Heart right ventricle (tissue), 16 donors: ENCODE measurements at places on chromosomes 3 and 15.

GRCh38 chr3:156898296-156898880 is 72.2 kb downstream of the LEKR1 start:
- no peak for DNase-seq

- DNase-seq = no peak
These were observed 620.8 kb upstream of the MDFIC2 start for GRCh38 chr3:70933105-70933810.

- no peak for DNase-seq
These were observed 44.5 kb downstream of the ATP6V1A start for GRCh38 chr3:113791381-113791780.

- DNase-seq = no peak
These were observed 14.4 kb downstream of the CCDC32 start for GRCh38 chr15:40550341-40551037.

- no peak for DNase-seq
These were observed 152.7 kb downstream of the SUCNR1 start for GRCh38 chr3:152026033-152026556.

DNA sequence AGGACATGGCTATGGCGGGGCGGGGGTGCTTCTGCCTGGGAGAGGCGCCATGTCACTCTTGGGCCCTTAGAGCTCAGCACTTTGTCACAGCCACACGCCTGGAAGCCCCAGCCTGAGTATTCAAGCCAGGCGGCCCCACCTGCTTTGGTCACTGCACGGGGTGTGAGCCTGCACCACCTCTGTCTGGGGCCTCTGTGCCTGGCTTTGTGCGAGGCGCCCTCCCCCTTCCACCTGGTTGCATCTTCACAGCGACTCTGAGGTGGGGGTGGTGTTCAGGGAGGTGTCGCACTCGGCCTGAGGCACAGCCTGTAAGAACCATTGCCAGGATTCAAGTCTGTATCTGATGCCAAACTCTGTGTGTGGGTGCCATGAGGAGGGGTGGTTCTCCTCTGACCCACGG is 24.1 kb downstream of the ACAD9 start:
- DNase-seq = no peak

DNA sequence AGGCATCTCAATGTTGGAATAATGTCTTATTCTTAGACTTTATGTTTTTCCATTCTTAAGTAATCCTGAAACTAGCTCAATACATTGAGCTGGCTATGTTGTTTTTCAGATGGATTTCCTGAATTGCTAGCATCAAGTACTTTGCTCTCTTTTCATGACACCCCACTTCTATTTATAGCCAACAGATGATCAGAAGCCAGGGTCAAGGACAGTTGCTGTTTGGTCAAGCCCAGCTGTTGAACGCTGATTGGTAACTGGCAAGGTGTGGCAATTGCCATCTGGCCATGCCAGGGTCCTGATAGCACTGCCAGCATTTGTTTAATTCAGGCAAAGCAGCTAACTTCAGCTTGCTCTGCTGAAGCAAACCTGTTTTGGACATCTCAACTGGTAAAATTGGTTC is 46.2 kb upstream of the PLCL2 start:
- no peak for DNase-seq

DNA sequence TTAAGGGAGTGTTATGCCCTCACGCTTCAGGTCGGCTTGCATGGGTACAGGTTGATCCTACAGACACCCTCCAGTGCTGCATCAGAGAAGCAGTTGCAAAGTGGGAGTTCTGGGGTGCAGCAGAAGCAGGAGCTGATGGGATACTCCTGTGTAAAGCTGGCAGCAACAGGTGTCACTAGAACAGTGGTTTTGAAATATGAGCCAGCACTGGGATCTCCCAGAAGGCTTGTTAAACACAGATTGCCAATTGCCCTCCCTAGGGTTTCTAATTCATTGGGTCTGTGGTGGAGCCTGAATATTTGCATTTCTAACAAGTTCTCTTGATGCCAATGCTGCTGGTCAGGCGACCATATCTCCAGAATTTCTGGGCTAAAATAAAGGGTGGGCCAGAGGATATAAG is 350.4 kb downstream of the CLSTN2 start:
- DNase-seq = no peak

DNA sequence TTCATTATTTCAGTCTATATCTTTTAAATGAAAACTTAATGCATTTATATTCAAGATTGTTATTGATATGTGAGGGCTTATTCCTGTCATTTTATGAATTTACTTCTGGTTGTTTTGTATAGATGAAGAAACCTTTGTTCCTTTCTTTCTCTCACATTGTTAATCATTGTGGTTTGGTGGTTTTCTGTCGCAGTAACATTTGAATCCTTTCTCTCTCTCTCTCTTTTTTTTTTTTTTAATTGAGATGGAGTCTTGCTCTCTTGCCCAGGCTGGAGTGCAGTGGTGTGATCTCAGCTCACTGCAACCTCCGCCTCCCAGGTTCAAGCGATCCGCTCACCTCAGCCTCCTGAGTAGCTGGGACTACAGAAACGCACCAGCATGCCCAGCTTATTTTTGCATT is 22.1 kb downstream of the AGBL1 start:
- no peak for DNase-seq

DNA sequence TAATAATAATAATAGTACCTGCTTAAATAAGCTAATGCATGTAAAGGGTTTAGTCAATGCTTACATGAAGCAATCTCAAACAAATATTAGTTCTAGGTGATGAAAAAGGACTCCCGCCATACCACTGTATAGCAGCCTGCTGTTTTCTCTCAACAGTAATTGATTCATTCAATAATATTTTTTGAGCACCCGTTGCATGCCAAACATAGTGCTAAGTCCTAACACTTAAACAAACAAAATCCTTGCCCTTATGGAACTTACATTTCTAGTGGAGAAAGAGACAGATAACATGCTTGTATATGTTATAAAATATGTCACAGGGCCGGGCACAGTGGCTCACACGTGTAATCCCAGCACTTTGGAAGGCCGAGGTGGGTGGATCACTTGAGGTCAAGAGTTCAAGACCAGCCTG is 61.2 kb upstream of the FLNB start:
- DNase-seq = no peak

GRCh38 chr3:178086144-178086825 is 450.0 kb upstream of the KCNMB2 start:
- no peak for DNase-seq

DNA sequence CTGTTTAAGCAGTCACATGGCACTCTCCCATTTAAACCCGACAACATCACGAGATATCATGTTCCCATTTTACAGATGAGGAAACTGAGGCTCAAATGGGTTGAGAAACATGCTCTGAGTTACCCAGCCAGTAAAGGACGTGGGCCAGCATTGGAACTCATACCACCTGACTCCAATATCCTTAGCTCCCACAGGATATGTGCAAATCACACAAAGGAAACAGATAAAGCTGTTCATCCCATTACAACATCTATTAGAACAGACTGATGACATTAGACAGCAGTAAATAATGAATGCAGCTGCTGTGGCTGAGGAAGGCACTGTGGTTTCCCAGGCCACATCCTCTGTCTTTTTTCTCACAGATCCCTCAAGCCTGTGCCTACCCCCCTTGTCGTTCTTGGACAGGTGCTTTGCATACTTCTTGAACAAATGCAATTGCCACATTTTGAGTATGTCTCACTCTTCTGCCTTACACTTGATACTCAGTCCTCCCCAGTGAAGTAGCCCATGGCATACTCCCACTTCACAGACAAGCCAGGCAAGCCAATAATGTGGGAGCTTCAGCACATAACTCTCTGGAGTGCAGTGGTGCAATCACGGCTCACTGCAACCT is 17.7 kb downstream of the FRMD4B start:
- no peak for DNase-seq

- no peak for DNase-seq
These were observed 519.2 kb downstream of the NAALADL2 start for GRCh38 chr3:175378348-175378747.

DNA sequence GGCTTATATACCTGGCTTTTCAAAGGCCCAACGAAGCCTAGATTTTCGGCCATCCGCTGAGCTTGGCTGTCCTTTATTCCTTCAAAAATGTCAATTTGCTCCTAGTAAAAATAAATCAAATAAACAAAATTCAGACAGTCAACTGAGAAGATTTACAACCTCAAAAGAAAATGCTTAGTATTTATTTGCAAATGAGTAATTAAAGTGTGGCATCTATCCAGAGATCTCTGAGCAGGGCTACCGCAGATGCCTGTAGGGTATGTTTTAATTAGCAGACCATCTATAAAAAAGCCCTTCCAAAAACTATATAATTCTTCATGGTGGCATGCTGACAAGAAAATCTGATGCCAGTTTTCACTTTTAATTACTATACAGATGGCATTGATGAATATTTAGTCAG is 136.2 kb downstream of the SUCLG2 start:
- no peak for DNase-seq

- DNase-seq = no peak
These were observed 11.5 kb upstream of the DNAJC13 start for GRCh38 chr3:132405609-132406299.

GRCh38 chr15:80343554-80343992 is 60.6 kb upstream of the ARNT2 start:
- DNase-seq = peak; percentile 66

- DNase-seq = no peak
These were observed 28.5 kb downstream of the ACAD9 start for GRCh38 chr3:128907706-128908445.

GRCh38 chr3:187719628-187720336 is 17.4 kb upstream of the RTP2 start:
- no peak for DNase-seq

DNA sequence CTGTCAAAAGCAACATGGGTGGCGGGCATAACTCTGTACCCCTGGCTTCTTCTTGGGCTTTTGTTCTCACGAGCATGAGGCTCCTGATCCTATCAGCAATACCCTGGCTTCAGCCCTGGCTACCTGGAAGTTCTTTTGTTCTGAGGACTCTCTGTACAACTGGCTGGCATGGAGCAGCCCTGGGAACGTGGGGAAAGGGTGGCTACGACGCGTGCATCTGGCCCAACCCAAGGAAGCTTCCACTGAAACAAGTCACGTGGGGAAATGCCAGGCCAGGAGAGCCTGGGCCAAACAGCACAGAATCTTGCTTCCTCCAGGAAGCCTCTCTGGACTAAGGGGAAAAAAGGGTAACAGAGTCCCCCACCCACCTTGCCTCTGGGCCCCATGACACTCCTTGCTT is 22.7 kb upstream of the ATP2B2 start:
- DNase-seq = no peak

DNA sequence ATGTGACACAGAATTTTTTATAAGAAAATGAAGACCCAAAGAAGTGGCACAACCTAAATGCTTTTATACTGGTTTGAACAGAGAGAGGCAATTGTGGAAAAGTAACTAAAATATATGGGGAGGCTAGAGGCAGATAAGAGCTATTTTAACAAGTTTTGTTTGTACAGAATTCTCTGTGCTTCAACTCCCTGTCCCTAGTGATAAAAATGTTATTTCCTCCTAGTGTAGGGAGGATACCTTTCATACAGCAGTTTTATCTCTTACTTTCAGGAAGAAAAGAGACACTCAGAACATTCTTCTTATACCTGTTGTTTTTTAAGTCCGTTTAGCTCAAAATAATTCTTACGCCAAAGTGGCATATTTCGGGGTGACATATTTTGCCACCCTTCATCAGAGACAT is 21.2 kb upstream of the ZNF639 start:
- no peak for DNase-seq

DNA sequence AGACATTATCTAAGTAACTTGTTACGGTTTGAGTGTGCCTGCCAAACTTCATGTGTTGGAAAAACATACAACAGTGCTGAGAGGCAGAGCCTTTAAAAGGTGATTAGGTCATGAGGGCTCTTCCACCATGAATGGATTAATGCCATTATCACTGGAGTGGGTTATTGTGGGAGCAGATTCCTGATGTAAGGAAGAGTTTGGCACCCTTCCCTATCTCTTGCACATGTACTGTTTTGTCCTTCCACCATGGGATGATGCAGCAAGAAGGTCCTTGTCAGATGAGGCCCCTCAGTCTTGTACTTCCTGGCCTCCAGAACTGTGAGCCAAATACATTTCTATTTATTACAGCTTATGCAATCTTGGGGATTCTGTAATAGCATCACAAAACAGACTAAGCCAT is 413.9 kb downstream of the EPHA3 start:
- no peak for DNase-seq

GRCh38 chr3:13365390-13366379 is 54.4 kb downstream of the NUP210 start:
- DNase-seq = no peak

- no peak for DNase-seq
These were observed 22.2 kb upstream of the TBC1D23 start for GRCh38 chr3:100238599-100238998.

DNA sequence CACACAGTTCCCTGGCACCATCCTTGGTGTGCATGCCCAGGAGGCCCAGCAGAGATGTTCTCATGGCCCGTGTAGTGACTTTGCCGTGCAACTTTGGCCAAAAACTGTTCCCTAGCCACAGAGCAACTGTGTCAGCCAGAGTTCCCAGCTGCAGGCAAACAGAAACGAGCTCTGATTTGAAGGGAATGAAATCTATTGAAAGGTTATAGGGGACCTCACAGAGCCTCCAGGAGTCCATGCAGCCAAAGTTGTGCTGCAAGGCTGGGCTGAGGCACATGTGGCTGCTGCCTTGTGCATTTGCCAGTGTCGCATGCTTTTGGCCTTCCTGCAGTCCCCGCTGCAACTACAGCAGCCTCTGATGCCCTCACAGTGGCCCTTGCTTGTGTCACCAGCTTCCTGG is 70.5 kb downstream of the PLXNA1 start:
- no peak for DNase-seq

GRCh38 chr3:15781131-15781530 is 16.6 kb downstream of the ANKRD28 start:
- DNase-seq = no peak

DNA sequence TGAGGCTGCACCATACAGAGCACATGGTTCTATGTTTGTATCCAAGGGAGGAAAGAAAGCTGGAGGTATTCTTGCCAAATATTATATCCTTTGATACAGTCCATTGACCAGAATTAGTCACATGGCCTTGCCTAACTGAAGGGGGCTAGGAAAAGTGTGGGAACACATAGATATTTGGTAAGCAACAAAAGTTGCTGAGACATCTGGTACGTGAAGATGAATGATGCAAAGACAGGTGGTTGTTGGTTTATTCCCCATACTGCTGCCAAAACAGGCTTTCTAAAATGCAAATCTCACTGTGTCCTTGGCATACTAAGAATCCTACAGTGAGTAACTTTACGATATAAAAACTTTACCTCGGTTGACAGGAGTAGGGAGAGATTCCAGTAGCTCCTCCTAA is 162.2 kb downstream of the VGLL3 start:
- DNase-seq = no peak

GRCh38 chr3:115624029-115624741 is 875 bp downstream of the GAP43 start:
- no peak for DNase-seq

- DNase-seq = no peak
These were observed at the start of gene TGM5 for GRCh38 chr15:43266834-43267233. Gene TGM5, minus strand, starts transcription at chr15:43266928. Its CDS starts 79 bp downstream, at chr15:43266849.

DNA sequence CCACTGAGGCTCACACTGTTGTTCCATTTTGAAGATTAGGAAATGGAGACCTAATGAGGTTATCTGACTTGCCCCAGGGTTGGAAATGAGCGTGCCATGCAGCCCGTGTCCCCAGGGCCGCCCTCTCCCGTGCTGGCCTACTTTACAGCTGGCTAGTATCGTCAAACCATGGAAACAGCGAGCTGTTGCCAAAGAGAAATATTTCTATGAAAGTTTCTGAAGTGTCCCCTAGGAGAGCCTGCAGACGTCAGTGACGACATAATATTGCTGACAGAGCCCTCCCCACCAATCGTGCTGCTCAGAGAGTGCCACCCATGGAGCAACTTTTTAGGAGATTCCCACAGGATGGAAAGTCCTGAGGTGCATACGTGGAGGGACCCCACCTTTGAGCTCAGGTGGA is 11.2 kb upstream of the FAM174B start:
- peak; percentile 68 for DNase-seq
